ENCODE measurements at places on chromosomes 3 and 15.

- DNase-seq: no peak
Observed at GRCh38 chr15:69570454-69570853, 117.8 kb downstream of the RPLP1 start.

GRCh38 chr3:50562861-50563260, 4.7 kb downstream of the C3orf18 start:
- no peak for DNase-seq

- no peak for DNase-seq
Observed at GRCh38 chr15:73688455-73688854, 4.3 kb downstream of the CD276 start.

DNA sequence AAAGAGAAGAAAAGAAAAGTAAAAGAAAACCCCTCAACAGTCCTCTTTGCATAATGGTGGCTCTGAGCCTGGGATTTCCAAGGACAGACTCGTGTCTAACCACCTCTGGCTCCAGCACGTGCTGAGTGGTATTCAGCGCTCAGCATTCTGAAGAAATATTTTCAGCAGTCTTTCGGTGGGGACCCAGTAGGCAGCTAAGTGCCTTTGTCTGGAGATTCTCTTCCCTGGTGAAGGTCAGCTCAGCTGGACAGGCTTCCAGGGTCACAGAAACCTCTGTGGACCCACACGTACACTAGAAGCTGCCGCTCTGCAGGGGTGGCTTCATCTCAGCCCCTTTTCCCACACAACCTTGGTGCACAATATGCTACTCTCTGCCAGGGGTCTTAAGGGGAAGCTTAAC, 36.0 kb downstream of the CCDC32 start:
- no peak for DNase-seq

GRCh38 chr3:173733029-173733652, 335.6 kb downstream of the NLGN1 start:
- DNase-seq: no peak

DNA sequence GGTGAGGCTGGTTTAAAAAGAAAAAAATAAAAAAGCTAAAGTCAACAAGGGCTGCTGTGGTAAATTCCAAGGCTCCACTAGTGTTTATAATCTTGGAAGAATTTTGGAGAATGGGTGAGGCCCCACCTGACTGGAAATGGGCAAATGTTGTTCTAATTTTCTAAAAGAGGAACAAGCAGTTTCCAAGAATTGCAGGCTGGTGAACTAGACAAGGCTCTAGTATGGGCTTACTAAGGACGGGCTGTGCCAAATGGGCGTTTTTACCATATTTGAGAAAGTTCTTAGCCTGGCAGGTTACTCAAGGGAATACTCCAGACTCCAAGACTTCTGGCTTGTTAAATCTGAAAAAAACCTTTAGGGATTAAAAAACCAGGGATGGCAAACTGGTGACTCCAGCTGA, 67.0 kb upstream of the ABHD2 start:
- no peak for DNase-seq

Data from memory B cell (primary cell).